ENCODE measurements at places on chromosomes 7 and 10. TPM values are rescaled to one million over a fixed set of nuclear protein-coding genes. Genes with fewer than 3 reads are reported as not detected.

DNA sequence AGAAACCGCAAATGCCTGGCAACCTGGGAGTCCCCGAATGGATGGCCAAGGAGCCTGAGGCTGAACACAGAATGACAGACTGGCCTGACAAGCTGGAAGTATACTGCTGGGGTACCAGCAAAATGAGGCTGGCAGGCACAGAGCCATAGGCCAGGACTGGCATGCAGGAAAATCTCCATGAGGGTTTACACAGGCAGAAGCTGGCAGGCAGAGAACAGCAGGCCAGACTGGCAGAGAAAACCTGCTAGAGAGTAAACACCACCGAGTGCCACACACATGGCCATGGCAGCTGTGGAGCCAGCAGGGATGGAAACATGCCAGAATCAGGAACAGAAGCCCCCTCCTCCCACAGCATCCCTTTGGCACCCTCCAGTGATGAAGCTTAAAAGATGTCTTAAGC is 63.4 kb downstream of the CRPPA start:
- H3K4me1 ChIP-seq = no peaks in the 10 kb centered on the region
- no peak overlapping the region for H3K27ac ChIP-seq
- no peaks in the 10 kb centered on the region for H3K36me3 ChIP-seq
- DNase-seq = no peak

DNA sequence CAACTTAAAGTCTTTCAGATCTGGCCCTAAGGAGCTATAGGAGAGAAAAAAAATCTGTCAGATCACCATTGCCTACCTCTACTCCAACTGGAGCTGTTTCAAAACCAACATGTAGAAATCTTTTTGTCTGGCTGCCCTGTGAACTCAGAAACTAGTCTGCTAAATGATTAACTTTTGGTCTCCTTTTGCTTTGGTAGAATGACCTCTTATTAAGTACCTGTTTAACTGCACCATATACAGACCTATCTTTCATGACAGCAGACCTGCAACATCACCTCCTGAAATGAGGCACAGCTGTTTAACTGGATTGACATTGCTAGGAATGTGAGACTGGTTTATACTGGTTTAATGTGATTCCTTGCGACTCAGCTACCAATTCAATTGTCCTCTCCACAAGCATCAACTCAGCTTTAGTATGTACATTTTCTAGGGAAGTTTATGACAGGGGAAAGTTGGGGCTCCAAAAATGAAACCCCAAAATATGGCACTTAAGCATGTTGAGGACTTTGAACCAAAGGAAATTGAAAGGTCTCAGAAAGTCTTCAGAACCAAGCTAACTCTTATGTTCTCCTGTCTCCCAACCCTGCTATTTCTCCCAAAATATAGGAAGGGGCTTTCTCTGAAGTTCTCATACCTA is 1.8 kb downstream of the CYP3A43 start:
- H3K27ac ChIP-seq = peak overlapping the region; percentile 89
- peaks cover 93% of the 10 kb centered on the region for H3K4me1 ChIP-seq
- H3K36me3 ChIP-seq = no peaks in the 10 kb centered on the region
- no peaks in the 10 kb centered on the region for H3K27me3 ChIP-seq
- peak; percentile 65 for DNase-seq

DNA sequence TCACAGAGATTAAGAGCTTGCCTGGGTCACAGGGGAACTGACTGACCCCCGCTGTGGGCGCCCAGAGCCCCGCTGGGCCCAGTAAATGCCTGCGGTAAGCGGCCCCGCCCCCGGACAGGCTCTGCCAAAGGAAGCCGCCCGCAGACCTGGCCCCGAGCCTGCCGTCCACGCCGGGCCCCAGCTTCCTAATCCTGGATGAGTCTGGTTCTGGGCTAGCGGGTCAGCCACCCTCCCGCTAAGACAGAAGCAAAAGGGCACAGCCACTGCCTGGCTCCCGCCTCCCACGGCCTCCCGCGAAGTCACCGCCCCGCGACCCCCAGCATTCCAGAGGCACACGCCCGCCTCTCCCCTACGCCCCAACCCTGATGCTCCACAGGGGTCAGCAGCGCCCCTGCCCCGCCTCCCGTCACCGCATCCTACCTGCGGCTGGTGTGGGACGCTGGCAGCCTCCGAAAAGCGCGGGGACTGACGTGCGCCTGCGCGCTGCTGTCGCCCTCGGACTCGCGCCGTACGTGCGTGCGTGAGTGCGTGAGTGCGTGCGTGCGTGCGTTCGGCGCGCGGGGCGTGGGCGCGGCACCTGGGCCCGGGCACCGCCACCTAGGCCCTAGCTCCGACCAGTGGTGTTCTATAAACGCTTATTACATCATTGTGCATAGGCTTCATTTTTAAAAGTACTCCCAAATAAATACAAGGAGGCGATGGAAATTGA is at the start of gene FIGNL1:
TSS of gene FIGNL1 (minus strand) at position 470 of the 709 bp plus-strand sequence. CDS start 3,063 bp downstream, outside the sequence.
- peak within 1 kb of the TSS; percentile 58 for H3K4me3 ChIP-seq
- DNase-seq = peak; percentile 82
- H3K27me3 ChIP-seq = no peaks in the 10 kb centered on the region

DNA sequence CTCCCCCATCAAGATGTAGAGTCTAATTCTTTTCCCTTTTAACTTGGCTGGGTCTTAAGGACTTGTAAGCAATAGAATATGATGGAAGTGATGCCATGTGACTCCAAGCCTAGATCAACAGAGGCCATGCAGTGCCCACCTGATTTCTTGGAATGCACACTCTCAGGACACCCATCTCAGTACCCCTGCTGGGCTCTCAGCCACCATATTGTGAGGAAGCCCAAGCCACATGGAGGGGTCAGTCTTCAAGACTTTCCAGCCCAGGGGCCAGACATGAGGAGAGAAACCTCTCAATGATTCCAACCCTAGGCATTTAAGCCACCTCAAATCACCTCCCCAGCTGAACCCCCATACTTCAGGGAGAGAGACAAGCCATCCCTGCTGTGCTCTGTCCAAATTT is 62.2 kb upstream of the CARD11 start:
- H3K36me3 ChIP-seq = no peaks in the 10 kb centered on the region
- H3K27me3 ChIP-seq = no peaks in the 10 kb centered on the region
- H3K4me3 ChIP-seq = no peak overlapping the region

AS3MT gene
- 4.7 TPM for total RNA-seq

DNA sequence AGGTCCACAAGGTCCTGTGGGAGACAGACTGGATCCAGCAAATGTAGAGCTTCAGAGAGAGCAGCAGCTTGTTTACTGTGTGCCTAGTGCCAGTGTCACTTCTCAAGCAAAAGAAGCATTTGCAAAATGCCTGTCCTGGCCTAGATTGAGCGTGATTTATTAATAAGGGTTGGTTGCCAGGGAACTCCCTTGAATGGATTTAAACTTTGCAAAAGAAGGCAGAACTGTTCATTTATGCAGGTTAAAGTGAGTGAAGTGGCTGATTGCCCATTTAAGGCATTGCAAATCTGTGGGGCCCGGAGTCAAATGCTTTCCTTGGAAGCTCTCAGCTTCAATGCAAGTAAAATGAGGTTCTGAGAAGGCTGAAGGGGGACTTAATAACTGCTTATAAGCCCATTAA is 71.3 kb downstream of the CDHR3 start:
- no peaks in the 10 kb centered on the region for H3K27me3 ChIP-seq
- H3K36me3 ChIP-seq = no peaks in the 10 kb centered on the region
- no peaks in the 10 kb centered on the region for H3K4me1 ChIP-seq
- no peak overlapping the region for H3K4me3 ChIP-seq

- H3K27me3 ChIP-seq = no peaks in the 10 kb centered on the region
- H3K27ac ChIP-seq = no peak overlapping the region
- DNase-seq = no peak
- no peak overlapping the region for H3K4me3 ChIP-seq
- H3K36me3 ChIP-seq = no peaks in the 10 kb centered on the region
Observed at GRCh38 chr7:109331423-109331822, 761.7 kb downstream of the DNAJB9 start.

GRCh38 chr10:78614267-78614666 is 454.5 kb upstream of the ZMIZ1 start:
- H3K27me3 ChIP-seq = no peaks in the 10 kb centered on the region
- no peak for DNase-seq
- H3K4me3 ChIP-seq = no peak overlapping the region
- H3K36me3 ChIP-seq = no peaks in the 10 kb centered on the region
- H3K4me1 ChIP-seq = no peaks in the 10 kb centered on the region

DNA sequence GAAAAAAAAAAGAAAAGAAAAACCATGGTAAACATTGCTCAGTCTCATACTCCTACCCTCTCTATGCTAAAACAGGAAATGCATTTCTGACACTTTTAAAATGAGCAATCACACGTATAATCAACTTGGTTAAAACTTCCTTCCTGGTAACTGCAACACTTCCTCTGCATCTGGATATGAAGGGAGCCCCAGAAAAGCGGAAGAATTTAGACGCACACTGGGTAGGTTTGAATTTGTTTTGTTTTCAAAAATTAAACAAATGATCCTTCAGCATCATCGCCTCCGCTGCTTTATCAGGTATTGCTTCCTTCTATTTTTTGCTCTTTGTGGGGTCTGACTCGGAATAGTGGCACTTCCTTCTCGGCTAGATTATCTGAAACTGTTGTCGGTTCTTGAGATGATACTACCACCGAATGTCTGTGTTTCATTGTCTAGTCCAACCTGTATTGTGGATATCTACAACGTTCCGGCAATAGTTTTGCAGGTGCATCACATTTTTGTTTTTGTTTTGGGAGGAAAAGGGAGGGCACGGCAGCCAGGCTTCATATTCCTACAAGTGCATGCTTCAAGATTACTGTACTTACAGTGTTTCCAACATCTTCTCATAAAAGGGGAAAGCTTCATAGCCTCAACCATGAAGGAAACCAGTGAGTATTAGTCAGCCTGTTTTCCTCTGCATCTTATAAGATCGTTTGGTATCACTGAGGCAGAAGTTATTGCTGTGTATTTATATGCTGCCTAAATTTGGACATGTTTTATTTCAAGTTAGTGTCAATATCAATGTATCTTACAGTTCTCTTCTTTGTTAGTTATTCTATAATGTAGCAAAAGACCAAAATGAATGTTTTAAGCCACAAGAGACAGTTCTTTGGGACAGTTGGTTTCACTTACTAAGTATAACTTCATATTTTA is at the start of gene PIK3CG:
TSS of gene PIK3CG (plus strand) at position 153 of the 912 bp plus-strand sequence. CDS start 2,280 bp downstream, outside the sequence.
- no peak for DNase-seq
- no peak within 1 kb of the TSS for H3K27ac ChIP-seq
- H3K4me3 ChIP-seq = no peak within 1 kb of the TSS
- H3K36me3 ChIP-seq = no peaks in the 10 kb centered on the region
- H3K27me3 ChIP-seq = no peaks in the 10 kb centered on the region

DNA sequence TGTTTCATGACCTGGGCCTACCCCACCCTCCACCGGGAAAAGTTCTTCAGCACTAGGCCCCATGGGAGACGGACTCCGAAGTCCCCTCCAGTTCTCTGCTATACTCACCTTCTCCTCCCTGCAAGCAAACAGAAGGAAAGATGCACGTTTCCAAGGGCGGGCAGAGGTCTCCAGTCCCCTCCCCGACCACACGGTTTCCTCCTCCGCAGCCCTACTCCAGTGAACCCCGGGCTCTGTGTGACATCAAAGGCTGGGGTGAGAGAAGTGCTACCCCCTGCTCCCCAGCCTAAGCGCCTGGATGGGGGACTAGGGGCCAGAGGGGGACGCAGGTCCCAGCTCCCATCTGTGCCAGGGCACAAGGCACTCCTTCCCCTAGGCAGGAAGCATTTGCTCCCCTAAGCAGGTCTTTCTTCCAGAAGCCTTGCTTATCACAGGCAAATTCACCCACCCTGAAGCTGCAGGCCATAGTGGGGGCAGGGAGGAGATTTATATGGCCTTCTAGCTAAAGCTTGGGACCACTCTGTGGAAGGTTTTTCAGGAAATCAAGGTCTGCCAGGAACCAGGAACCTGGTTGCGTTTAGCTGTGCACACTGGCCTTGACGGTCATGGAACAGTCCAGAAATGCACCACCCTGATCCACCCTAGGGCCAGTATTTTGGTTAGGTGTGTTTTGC is 52.8 kb downstream of the ASB13 start:
- no peaks in the 10 kb centered on the region for H3K36me3 ChIP-seq
- no peak overlapping the region for H3K27ac ChIP-seq
- H3K4me3 ChIP-seq = no peak overlapping the region
- no peak for DNase-seq
- H3K4me1 ChIP-seq = peaks cover 15% of the 10 kb centered on the region
- no peaks in the 10 kb centered on the region for H3K27me3 ChIP-seq

GRCh38 chr7:37016064-37016878 is 292.0 kb upstream of the AOAH start:
- no peaks in the 10 kb centered on the region for H3K27me3 ChIP-seq
- no peaks in the 10 kb centered on the region for H3K36me3 ChIP-seq
- DNase-seq = no peak

ZNF804B gene
- total RNA-seq = under 0.01 TPM

- no peak overlapping the region for H3K27ac ChIP-seq
- H3K4me1 ChIP-seq = peaks cover 12% of the 10 kb centered on the region
- H3K36me3 ChIP-seq = no peaks in the 10 kb centered on the region
- H3K27me3 ChIP-seq = no peaks in the 10 kb centered on the region
- DNase-seq = no peak
Observed at GRCh38 chr10:74677951-74678350, 148.4 kb upstream of the KAT6B start.

Measured in body of pancreas (tissue), 4 donors.